ENCODE measurements at places on chromosomes 4 and X.

GRCh38 chrX:133722756-133723155 is 262.6 kb downstream of the GPC3 start:
- DNase-seq: no peak

GRCh38 chr4:26884026-26884425 is 23.4 kb downstream of the STIM2 start:
- DNase-seq: no peak

- DNase-seq: no peak
These were observed 42.7 kb downstream of the LHFPL1 start for GRCh38 chrX:112636951-112637581.

DNA sequence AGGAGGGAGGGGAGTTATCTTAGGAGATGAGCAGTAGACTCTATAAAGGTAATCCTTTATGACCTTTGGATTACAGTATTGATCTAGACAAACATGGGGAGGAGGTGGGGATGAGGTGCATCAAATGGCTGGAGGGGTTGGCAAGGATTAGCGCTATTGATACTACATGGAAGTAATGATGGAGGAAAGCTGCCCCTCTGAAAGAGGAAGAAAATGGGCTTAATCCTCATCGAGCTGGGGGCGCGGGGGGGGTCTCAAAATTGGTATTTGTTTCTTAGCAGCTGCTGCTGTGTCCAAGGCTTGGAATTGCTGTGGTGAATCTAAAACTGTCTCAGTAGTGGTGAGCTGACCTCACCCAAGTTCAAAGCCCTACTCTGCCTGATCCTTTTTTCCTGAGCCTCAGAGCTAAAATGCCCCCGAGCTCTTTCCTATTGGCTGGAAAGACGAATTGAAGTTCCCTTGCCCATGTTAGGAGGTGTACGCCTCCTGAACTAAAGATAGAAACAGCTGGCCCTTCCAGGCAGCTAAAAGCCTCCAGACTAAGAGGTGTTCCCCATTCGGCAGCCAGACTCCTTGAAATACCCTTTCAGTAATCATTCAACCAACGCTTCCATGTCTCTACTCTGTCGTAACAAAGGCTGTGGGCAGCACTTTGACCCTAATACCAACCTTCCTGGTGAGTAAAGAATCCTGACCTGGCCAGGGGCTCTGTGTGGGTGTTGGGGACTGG is at the start of gene ITGB1BP2:
Gene ITGB1BP2 (plus strand): TSS at position 556 of the 730 bp plus-strand sequence. CDS start 57 bp downstream, at position 613.
- DNase-seq: no peak

- DNase-seq: no peak
These were observed 57.4 kb downstream of the SPOCK3 start for GRCh38 chr4:167176723-167177367.

DNA sequence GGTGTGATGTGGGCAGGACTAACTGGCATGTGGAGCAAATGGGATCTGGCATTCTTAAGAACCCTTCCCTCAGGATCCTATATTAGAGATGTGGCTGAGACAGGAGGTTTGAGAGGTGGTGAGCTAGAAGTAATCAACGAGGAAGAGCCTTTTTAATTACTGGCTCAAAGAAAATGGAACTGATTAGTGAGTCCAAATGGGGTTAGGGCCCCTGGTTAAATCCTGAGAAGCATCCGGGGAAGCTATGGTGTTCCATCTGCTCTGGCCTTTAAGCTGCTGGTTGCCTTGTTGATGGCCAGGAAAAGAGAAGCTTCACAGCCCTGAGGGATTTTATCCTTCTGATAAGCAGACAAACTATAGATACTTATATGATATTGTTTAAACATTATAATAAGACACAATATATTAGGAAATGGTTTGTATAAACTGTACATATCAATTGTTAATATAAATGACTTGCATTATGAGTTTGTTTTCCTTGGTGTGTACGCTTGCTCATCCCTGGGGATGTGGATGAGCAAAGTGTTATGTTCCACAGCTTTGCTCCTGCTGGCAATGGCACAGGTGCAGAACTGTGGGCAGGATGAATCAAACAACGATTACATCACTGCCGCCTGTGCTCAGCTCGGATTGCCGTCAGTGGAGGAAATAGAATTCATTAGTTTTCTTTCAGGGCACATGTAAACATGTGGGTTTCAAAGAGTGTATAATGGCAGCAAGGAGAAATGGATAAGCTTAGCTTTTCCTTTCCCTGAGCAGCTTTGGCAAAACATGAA is 328.6 kb upstream of the ARX start:
- DNase-seq: no peak

DNA sequence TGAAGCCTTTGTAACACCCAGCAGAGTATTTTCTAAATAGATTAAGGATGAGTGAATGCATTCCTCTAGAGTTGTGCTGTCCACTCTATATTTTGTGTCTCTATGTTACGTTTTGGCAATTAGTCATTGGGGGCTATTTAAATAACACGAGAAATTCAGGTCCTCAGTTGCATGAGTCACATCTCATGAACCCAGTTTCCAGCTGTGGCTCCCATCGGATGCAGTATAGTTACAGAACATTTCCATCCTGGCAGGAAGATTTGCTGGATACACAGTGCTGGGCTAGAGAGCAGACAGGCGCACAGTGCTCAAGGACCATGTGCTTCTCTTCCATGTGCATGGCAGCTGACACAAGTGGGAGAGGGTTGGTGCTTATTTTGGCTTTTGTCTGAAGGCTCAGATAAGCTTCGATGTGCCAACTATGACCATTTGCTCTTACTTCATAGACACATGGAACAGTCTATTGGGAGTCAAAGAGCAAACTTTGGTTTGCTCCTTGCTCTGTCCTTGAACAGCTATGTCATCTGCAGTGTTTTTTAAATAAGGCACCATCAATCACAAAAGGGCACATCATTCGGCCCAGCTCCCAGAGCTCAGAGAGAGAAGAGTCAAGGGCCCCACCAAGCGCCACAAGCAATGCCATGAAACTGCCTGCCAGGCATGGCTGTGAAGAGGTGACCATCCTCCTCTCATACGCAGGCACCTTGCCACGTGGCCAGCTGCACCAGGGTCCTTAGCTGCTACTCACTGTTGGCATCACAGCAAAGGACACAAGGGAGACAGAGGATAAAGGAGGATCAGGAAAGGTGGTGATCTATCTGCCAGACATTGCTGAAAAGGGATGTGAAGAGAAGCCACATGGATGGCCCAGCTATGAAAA is 8.1 kb upstream of the STS start:
- no peak for DNase-seq

GRCh38 chrX:129599499-129599898 is 55.3 kb downstream of the APLN start:
- no peak for DNase-seq

Measured in CD4-positive, alpha-beta T cell treated with Interleukin-12 subunit alpha and Interleukin-12 subunit beta, for 1 hour (primary cell).